ENCODE measurements at places on chromosomes 1 and 21.
A peak's percentile ranks its signal among the peaks of the same experiment; 100 is the strongest.

DNA sequence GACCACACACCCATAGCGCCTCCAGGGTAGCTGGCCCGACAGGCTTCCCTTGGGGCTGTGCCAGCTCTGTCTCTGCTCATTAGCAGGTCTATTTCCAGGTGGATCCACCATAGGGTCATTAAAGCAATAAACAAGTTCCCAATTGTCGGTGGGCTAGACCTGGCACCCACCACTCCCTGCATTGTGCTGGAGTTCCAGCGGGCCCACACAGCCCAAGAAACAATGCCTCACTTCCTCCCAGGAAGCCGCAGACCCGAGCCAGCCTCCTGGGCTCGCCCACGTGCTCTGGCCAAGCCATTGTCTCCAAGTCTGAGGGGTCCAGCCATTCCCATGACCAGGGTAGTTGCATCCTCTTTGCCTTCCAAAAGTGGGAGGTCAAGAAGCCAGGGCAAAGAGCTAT lies 27.5 kb upstream of the SOX13 start:
- no peak for DNase-seq

DNA sequence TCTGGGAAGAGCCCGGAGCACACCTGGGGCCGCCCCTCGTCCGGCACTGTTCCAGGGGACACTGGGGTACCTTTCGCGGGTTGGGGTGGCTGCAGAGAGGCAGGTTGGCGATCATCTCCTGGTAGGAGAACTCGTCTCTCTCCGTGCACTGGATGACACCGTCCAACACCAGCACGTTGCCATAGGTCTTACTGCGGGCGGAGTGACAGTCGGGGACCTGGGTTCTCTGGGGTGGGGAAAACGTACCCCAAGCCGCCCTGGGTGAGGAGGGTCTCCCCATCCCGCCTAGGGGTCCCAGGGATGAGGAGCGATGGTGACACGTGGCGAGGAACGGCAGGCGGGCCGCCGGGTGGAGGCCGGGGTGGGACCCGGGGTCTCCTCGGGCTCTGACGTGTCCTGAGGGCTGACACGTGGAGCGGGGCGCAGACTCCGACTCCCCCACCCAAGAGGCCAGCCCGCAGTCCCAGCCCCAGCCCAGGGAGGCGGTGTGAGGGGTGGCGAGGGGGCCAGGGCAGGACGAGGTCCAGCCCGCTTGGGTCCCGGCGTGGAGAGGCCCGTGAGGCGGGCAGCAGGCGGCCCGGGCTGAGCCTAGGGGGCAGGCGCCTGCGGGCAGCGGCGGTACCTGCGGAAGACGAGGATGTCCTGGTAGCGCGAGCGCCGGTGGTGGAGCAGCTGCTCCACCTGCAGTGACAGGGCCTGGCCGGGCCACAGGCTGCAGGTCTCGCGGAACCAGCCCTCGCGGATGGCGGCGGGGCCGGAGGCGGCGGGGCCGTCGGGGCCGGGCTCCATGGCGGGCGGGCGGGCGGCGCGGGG lies 457 bp downstream of the SRM start:
- peak; percentile 76 for DNase-seq

DNA sequence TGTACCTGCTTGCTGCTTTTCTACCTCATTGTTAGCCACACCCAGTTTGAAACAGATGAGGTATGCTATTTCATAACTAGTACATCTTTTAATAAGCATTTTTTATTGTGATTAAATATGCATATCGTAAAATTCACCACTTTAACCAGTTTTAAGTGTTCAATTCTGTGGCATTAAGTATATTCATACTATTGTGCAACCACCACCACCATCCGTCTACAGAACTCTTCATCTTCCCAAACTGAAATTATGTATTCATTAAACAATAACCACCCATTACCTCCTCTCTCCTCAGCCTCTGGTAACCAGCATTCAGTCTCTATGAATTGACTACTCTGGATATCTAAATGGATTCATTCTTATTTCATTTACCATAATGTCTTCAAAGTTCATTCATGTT lies 20.1 kb downstream of the DR1 start:
- no peak for DNase-seq

- no peak for DNase-seq
Measured at GRCh38 chr1:44334968-44335367, 20.1 kb downstream of the ERI3 start.

GRCh38 chr1:229155472-229155871 lies 115.4 kb upstream of the RAB4A start:
- DNase-seq = no peak

GRCh38 chr1:87763483-87763882 lies 434.8 kb downstream of the LMO4 start:
- DNase-seq = no peak

- no peak for DNase-seq
Measured at GRCh38 chr1:218433744-218434143, 88.6 kb downstream of the TGFB2 start.

DNA sequence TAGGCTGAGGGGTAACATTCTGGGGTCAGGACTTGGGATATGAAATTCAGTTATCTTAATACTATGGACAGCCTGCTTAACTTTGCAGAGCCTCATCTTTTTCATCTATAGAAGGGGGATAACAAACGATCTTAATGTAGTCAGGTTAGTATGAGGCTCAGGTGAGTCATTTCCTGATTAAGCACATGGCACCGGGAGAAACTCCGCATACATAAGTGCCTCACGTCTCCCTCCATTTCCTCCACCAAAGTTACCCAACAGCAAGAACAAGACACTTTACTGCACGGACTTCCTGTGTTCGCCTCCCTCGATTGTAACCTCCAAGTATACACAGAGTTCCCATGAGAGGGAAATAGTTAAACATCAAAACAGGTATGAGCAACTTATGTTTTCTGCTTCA lies 112.7 kb upstream of the COA6 start:
- DNase-seq = no peak

- no peak for DNase-seq
Measured at GRCh38 chr1:206631085-206631509, 4.2 kb upstream of the DYRK3 start.

GRCh38 chr1:57858740-57859139 lies 434.9 kb upstream of the DAB1 start:
- no peak for DNase-seq

DNA sequence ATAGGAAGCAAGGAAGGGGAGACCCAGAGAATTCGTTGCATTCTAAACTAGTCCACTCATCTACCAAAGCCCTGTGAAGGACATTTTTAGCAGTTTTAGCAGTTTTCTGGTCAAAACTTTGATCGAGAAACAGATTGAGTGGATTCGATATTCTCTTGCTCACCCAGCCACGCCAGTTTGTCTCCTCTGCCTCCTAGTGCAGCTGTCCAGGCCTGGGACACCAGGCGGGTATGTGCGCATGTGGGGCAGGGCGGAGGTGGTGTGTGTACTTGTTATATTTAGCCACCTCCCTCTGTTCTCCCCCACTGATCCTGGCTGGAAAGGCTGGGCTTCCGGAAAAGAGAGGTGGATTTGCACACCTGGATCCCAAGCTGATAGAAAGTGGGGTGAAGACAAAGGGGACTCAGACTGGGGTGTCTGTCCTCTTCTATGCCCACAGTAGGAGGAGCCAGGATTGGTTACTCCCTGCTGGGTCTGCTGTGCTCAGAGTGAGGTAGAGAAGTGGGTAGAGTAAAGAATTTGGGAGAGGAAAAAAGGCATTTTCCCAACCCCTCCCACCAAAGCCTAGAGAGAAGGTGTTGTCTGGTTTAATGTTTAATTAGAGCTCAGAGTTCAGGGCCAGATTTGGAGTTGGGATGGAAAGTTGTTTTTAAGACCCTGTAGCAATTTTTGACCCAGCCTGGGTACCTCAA lies 3.8 kb downstream of the LMNA start:
- DNase-seq = peak; percentile 83

DNA sequence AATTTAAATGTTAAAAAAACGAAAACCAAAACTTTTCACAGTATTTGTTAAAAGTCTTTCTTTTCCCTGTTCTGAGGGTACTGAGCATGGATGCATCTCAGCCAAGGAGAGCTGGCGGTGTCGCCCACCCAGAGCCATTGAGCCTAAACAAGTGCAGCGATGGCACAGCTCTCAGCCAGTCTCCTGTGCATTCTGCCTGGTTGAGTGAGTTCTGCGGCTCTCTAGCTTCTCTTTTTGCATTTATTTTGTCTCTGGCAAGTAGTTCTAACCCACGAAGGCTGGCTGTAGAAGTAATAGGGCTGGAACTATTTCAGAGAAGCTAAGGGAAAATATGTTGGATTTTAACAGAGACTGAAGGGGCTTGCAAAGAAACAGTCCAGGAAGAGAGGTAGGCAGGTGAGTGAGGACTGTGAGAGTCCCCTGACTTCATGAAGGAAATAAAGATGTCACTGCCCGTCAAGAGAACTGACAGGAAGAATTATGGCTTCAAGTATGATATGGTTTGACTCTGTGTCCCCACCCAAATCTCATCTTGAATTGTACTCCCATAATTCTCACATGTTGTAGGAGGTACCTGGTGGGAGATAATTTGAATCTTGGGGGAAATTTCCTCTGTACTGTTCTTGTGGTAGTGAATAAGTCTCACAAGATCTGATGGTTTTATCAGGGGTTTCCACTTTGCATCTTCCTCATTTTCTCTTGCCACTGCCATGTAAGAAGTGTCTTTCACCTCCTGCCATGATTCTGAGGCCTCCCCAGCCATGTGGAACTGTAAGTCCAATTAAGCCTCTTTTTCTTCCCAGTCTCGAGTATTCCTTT lies 35.7 kb upstream of the LIN9 start:
- DNase-seq = no peak

DNA sequence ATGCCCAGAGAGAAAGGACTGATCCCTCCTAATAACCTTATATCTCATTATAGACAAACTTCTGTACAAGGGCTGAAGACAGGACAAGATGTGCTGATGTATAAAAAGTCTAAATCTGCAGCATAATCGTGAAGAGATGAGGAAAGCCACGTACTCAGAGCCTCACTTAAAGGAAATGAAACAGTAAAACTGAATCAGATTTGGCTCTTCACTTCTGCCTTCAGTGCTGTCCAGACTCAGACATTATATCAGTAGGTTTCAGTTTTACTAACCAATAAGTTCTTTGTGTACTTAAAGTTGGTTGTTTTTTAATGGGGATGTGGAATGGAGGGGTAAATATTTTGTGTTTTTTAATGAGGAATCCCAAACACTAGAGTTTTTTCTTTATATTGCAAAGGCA lies 45.3 kb upstream of the RGS1 start:
- no peak for DNase-seq

DNA sequence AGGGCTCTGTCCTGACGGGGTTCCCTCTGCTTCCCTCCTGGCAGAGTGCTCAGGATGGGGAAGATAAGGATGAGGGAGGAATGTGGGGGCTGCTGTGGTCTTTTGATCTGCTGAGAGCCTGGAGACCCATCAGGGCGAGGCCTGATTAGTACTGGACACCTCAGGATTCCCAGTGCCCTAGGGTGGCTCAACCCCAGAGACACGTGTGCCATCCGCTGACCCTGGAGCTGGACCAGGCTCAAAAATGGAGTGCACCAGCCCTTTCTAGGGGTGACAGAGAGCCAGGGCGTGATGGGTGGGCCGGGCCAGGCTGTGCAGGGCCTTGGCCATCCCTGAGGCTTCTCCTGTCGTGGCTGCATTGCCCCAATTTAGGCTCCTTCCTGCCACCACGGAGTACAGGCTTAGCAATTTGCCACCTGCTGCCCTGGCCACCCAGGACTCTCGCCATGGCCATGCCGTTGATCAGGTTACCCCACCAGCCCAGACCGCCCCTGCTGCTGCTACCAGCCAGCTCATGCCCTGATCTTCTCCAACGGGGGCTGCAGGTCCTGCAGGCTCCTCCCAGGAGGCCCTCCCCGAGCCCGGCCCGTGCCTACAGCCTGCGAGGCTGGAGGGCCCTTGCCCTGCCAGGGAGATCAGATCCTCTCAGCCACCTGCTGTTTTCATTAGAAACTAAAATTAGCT lies 9.5 kb downstream of the WNT4 start:
- no peak for DNase-seq

GRCh38 chr1:29643281-29643680 lies 407.0 kb downstream of the PTPRU start:
- no peak for DNase-seq

- DNase-seq = no peak
Measured at GRCh38 chr1:109979489-109980091, 5.0 kb upstream of the AHCYL1 start.

DNA sequence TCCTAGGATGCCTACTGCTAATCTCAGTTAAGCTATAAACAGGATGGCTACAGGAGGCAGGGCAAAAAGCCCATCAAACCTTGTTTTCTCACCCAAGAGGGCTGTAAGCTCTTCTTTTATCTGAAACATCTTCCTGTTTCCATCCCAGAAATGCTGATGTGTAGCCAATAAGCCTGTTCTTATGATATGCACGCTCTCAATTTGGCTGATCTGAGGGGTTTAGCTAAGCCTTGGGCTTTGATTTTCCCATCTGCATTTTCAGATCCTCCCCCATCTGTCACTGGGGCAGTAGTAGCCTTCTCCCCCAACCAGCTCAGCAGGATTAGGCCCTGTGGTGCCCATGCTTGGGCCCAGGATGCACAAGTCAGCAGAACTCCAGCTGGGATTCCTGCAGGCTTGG lies 105.0 kb downstream of the BRINP2 start:
- peak; percentile 48 for DNase-seq

All from posterior vena cava (tissue), 2 donors.